ENCODE measurements at places on chromosomes 6 and 20.
A peak's percentile ranks its signal among the peaks of the same experiment; 100 is the strongest.

- no peak for DNase-seq
Measured at GRCh38 chr6:67287566-67287965, 1347.5 kb upstream of the ADGRB3 start.

DNA sequence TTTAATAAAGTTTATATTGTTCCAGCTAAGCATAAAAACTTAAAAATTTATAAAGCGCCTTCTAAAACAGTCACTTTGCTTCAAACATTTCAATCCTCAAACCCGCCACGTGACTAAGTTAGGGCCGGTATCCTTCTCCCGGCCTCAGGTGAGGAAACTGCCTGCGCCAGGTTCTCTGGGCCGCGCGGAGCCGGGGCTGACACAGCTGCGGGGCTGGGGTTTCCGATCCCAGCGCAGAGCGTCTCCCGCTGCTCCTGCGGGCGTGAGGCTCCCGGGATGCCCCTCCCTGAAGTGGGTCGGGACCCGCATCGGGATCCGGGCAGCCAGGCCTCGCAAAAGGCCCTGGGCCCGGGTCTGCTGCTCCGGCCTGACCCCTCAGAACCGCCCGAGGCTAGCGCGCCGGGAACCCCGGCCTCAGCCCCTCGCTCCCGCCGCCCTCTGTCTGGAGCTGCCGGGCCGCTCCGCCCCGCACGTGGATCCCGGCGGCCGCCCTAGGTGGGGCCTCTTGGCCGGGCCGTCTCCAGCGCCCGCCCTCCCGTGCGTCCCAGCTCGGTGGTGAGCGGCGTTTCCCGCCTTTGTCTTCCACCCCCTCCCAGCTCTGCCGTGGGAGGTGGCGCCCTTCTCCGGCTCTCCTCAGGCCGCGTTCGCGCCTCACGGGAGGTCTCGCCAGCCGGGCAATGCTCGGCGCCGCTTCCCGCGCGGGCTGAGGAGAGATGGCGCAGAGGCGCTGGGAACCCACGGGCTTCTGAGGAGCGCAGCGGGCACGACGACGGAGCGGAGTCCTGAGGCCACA lies 267.9 kb downstream of the DLL1 start:
- no peak for DNase-seq

DNA sequence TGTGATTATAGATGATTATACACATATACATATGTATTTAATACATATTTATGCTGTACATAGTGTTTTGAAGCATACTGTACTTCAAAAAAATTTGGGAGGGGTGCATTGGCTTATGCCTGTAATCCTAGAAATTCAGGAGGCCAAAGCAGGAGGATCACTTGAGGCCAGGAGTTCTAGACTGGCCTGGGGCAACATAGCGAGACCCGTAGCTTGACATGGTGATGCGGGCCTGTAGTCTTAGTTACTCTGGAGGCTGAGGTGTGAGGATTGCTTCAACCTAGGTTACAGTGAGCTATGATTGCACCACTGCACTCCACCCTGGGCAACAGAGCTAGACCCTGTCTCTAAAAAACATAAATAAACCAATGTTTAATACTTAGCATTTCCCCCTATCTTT lies 1.6 kb upstream of the FAM110A start:
- no peak for DNase-seq

DNA sequence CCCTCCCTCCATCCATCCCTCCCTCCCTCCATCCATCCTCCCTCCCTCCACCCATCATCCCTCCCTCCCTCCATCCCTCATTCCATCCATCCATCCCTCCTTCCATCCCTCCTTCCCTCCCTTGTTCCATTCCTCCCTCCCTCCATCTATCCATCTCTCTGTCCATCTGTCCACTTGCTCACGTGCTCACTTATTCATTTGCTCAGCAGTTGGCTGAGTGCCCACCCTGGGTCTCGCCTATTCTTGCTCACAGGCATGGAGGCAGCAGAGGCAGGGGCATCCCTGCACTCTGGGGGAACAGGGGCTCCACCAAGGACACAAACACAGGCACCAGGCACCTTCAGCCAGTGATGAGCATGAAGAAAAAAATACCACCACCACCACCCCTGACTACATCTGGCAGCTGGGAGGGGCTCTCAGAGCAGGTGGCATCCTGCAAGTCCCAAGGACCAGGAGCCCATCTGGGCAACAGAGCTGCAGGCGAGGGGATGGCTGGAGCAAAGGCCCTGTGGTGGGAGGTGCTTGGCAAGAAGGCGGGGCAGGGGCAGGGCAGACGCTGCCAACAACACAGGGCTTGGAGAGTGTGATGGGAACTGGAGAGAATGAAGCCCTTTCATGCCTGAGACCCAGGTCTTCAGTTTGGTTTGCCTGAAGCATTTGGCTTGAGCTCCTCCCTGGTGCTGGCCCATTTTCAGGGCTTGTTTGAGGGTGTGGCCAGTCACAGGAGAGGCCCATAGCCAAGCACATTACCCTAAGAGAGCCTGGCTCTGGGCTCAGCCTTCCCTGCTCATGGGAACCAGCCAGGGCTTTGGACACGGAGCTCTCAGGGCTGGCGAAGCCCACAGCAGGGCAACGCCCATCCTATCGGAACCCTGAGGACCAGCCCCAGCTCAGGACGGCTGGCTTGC lies 40.2 kb upstream of the MRGBP start:
- no peak for DNase-seq

- peak; percentile 31 for DNase-seq
Measured at GRCh38 chr6:26311012-26311384, 54.0 kb upstream of the BTN3A2 start.

DNA sequence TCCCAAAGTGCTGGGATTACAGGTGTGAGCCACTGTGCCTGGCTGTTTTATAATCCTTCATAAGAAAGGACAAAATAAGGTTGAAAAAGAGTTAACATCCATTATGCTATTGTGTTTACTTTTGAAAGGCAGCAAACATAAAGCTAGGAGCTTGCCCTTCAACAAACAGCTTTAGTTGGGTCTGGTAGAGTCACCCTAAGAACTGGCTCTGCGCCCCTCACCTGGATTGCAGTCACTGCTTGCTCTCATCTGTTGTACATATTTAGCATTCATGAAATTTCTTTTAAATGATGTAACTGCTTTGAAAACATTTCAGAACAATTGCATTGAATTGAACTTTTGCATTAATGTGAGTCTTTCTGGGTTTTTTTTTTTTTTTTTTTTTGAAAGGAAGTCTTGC lies 38.9 kb downstream of the JARID2 start:
- no peak for DNase-seq

GRCh38 chr20:43752561-43753301 lies 25.9 kb upstream of the GTSF1L start:
- peak; percentile 78 for DNase-seq

GRCh38 chr20:48716086-48716485 lies 111.7 kb downstream of the PREX1 start:
- DNase-seq = no peak

DNA sequence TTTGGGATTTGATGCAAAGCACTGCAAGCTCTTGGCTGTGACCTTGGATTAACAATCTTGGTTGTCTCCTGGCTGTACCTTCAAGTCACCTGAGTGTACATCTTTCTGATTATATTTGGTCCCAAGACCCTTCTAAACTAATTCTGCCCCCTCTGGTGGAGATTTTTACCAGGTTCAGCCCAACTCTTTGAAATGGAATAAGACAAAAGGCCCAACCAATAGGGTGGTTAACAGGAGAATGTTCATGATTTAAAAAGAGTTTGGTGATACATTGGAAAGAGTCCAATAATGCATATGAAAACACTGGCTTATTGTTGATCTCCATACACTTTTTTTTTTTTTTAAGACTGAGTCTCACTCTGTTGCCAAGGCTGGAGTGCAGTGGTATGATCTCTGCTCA lies 77.5 kb upstream of the CD83 start:
- DNase-seq = no peak

DNA sequence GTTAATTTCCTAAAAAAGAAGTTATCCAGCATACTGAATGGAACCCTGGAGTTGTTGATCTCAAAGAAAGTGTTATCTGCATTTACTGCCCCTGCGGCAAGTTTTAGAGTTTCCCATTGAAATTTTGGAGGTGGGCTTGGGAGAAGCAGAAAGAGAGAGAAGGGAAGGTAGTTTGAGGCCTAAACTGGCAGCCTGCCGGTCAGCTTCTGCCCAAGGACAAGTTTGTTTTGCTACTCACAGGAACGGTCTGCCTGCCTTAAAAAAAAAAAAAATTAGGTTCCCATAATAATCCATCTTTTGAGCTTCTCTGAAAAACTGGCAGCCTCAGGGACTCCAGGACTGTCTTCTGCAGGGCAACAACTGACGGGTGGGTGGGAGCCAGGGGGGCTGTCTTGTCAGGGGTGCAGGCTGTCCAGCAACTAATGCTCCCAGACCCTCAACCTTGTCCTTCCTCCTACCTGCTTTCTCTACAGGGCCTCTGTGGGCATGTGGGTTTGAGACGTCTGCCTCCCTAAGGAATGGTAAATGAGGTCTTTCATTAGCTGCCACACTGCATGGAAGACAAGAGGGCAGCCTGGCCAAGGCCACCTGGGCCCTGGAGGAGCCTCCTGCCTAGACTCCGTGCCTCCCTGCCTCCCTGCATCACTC lies 176.1 kb upstream of the KCNG1 start:
- no peak for DNase-seq

- no peak for DNase-seq
Measured at GRCh38 chr6:107275330-107275865, 160.1 kb upstream of the BEND3 start.

- no peak for DNase-seq
Measured at GRCh38 chr6:15500078-15500740, 162.6 kb downstream of the DTNBP1 start.

- DNase-seq = no peak
Measured at GRCh38 chr6:118354641-118355040, 193.5 kb upstream of the PLN start.

DNA sequence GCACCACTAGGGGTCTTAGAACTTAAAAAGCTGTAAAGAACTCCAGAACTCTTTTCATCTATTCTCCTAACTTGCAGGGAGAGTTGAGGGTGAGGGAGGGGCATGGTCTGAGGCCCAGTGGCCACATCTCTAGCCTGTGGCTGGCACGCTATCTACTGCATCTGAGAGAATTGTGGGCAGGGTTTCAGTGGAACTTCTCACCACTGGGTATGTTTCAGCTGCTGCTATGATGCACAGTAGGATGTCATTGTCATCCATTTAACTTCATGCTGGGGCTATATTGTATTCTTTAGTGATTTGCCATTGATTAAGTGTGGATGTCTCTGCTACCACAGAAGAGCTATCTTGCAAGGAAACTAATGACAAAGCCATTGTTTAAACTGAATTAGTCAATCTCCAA lies 4.5 kb downstream of the TMEM14A start:
- DNase-seq = no peak

- DNase-seq = no peak
Measured at GRCh38 chr6:33714385-33715040, 3.0 kb upstream of the UQCC2 start.

GRCh38 chr6:138289739-138290138 lies 71.4 kb upstream of the PBOV1 start:
- no peak for DNase-seq

DNA sequence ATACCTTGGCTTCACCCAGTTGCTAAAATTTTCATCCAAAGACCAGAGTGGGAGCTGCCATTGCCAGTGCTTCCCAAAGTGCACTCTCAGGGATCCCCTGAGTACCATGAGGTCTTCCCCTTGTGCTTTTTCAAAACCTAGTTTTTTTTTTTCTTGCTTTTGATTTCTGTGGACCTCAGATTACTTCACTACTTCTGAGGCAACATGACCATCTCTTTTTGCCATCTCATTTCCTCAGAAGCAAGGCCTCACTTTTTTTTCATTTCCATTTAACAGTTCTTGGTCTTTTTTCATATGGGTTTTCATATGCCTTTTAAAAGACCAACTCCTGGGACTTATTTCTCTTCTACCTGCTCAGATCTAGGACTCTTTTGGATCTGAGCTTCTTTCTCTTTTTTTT lies 64.1 kb upstream of the MMS22L start:
- no peak for DNase-seq

GRCh38 chr20:642398-643174 lies 10.4 kb downstream of the SRXN1 start:
- no peak for DNase-seq

DNA sequence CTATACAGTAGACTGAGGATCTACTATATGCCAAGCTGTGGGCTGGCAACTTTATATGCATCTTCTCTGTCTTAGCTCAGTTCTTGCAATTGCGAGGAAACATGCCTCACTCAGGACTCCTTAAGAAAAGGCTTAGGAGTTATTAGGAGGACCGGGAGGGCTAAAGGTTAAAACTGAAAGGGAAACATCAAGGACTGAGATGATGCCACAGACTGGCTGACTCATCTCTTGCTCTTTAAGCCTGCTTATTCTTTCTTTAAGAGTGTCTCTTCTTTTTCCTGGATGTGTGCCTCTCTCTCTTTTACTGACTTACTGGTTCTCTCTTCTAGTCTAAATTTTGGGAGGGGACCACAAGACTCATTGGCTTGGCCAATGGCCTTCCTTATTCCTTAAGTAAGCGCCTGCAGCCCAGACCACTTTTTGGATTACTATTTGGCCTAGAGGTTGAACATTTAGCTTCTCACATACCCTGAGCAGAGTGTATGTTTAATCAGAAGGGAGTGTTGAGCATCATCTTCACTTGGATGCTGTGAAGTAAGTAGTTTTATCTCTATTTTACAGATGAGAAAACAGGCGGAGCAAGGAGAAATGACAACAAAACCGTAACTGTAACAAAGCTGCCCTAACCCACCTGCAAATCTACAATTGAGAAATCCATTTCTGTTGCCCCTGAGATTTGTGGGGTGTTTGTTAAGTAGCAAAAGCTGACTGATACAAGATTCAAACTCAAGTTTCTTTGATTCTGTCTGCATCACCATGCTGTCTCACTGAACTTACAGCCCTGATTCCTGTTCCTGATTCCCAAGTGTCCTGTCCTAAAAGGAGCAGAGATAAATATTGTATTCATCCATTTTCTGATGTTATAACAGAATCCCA lies 7.2 kb upstream of the SDC4 start:
- no peak for DNase-seq

GRCh38 chr6:133906050-133906449 lies 17.1 kb downstream of the TCF21 start:
- no peak for DNase-seq

DNA sequence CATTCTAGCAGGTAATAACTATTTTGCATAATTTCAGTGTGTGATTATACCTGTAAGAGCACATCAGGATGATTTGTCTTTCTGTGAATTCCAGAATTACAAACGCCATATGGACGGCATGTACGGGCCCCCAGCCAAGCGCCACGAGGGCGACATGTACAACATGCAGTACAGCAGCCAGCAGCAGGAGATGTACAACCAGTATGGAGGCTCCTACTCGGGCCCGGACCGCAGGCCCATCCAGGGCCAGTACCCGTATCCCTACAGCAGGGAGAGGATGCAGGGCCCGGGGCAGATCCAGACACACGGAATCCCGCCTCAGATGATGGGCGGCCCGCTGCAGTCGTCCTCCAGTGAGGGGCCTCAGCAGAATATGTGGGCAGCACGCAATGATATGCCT lies 122.7 kb downstream of the TMEM242 start:
- no peak for DNase-seq

- DNase-seq = no peak
Measured at GRCh38 chr6:1590580-1590979, 19.1 kb upstream of the FOXC1 start.
